ENCODE measurements at places on chromosomes 4 and X.

DNA sequence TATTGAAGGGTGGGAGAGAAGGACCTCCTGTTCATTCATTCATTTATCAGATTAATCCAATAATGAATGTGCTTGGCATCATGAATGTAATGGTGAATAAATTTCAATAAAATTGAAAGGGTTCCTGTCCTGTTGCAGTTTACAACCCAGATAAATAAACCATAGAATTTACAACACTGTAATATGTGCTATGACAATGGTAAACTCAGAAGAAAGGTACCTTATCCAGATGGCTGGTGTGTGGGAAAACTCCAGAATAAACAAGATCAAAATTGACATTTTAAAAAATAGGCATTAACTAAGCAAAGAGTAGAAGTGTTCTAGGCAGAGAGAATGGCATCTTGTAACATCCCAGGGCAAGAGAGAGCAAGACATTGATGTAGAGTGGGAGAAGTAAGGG lies 15.3 kb downstream of the ARL13A start:
- no peak for DNase-seq

- DNase-seq: no peak
Observed at GRCh38 chrX:45807572-45808425, 607.1 kb upstream of the DIPK2B start.

DNA sequence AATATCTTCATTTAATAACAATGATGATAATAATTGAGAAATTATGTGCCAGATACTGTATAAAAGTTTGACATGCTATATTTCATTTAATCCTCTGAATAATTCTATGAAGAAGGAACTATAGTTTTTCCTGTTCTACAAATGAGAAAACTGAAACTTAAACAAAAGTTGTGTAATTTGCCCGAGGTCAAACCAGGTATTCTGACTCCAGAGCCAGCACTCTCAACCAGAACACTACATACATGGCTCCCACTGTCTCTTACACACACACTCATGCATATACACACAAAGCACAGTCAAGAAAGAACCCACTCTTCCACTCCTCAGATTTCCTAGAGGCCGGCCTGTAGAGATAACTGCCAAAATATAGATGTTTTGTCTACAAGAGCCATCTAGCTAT lies 374.0 kb upstream of the EMCN start:
- DNase-seq: no peak

GRCh38 chr4:48594180-48594579 lies 104.1 kb downstream of the ZAR1 start:
- DNase-seq: no peak

DNA sequence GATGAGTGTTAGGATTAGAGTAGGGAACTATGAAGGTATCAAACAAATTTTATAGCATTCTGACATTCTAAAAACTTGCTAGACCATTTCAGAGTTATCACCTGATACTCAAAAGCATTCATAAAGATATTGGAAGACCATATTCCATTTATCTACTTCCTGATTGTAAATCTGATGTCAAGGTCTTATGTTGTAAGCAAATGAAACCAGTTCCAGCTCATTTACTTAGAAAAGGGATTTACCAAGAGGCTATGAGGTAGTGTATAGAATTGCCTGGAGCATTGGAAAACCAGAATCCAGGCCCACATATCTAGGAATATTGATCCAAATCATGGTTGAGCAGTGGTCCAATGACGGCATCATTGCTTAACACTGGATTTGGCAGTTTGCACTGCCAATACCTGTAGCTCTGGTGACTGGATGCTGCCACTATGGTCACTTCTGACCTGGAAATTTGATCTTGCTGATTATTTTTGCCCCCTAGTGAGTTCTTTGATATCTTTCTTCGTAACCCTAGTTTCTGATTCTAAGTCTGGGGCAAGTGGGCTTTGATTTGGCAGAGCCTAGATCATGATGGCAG lies 25.4 kb downstream of the ARFIP1 start:
- no peak for DNase-seq

Measured in neural crest cell (in vitro differentiated cells).